ENCODE measurements at places on chromosomes 13 and 19.

DNA sequence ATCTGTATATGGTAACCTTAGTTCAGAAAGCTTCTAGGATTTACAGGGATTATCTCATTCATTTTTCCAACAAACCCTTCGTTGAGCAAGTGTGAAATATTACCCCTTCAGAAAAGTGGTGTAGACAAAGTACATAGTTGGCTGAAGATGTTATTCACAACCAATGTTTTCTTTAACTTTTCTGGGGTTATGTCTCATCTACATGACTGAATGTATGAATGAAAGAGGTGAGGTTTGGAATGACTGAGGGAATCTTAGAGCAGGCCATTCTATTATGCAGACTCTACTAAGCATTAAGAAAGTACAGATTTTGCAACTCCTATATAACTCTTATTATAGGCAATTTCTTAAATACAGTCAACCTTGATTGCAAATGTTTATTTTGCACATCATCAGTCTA is 167.2 kb downstream of the NDFIP2 start:
- ATAC-seq: no peak

- ATAC-seq: no peak
Measured at GRCh38 chr19:31718898-31719297, 369.7 kb upstream of the TSHZ3 start.

- ATAC-seq: peak; percentile 67
Measured at GRCh38 chr19:44808463-44809371, at the start of gene BCAM. TSS of gene BCAM (plus strand) at chr19:44809103. CDS start at chr19:44809125, 22 bp downstream.

DNA sequence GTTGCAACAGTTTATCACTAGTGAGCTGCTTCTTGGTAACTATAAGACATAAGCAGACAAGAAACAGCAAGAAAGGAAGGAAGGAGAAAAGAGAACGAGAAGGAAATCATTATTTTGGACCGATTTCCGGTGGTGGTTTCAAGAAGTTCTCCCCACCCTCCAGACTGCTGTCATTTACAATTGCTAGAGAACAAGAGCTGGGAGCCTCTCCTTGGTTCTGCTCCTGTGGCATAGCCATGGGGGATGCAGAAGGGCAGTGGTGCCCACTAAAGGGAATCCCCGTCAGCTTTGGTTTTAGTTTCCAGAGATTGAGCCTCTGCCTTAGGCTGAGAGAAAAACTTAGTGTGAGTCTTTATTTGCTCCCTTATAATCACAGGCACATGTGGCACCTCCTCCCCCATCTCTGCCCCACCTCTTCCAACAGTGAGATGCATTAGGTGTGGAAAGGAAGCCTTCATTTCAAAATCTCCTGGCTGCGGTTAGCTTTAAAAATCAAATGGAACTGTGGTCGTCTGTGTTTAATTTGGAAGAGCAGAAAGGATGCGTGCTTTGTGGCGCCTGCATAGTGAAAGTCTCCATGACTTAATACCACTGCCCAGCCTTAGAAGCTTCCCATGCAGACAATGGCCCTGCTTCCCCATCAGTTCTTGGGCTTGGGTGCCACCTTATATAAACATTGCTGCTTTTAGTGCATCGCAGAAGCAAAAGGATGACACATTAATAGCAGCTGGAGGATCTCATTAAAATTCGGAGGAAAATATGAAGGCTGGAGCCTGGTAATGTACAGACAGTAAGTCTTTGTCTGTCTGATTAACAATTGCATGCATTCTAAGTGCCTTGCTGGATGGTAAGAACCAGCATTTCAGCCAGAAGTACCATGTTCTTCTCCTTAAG is 25.0 kb downstream of the LRCH1 start:
- no peak for ATAC-seq

DNA sequence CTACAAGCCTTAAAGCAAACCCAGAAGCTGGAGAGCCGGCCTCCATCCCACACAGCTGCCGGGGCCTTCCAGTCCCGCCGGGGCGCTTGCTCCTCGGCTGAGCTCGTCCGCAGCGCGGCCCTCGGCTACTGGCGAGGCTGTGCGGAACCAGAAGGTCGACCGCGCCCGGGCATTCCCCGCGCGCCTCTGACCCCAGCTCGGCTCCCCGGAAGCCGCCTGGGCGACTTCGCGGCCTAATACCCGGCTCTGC is 863 bp downstream of the ANKRD10 start:
- no peak for ATAC-seq

DNA sequence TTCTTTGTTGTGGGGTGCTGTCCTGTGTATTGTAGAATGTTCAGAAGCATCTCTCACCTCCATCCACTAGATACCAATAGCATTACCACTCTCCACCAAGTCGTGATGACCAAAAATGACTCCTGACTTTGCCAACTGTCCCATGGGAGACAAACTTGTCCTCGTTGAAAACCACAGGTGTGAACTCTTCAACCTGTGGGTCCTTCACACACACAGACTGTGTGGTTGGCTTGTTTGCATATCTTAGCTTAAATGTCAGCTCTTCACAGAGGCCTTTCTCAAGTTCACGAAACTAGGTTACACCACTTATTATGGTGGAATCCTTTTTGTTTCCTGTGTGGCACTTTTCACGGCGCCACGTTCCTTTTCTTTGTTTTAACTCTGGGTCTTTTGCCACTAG is 6.8 kb downstream of the GPC5 start:
- no peak for ATAC-seq

DNA sequence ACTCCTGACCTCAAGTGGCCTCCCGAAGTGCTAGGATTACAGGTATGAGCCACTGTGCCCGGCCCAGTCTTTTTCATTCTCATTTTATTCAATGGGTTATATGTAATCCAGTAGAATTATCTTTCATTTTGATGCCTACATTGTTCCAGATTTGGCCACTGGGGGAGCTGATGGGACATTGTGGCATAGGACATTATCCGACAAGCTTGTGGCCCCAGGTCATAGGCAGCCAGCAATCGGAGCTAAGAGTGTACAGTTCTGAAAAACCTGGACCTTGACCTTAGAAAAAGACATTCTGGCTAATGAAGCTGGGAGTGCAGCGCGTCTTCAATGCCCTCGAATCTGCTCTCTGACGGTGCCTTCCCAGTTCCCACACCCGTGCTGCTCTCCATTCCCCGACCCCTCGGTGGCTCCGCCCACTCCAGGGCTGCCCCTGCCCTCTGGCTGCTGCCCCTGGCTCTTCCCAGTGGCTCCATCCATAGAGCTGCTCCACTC is 108.7 kb downstream of the TEX29 start:
- ATAC-seq: no peak

GRCh38 chr13:59846845-59847620 is 316.7 kb downstream of the DIAPH3 start:
- ATAC-seq: no peak

DNA sequence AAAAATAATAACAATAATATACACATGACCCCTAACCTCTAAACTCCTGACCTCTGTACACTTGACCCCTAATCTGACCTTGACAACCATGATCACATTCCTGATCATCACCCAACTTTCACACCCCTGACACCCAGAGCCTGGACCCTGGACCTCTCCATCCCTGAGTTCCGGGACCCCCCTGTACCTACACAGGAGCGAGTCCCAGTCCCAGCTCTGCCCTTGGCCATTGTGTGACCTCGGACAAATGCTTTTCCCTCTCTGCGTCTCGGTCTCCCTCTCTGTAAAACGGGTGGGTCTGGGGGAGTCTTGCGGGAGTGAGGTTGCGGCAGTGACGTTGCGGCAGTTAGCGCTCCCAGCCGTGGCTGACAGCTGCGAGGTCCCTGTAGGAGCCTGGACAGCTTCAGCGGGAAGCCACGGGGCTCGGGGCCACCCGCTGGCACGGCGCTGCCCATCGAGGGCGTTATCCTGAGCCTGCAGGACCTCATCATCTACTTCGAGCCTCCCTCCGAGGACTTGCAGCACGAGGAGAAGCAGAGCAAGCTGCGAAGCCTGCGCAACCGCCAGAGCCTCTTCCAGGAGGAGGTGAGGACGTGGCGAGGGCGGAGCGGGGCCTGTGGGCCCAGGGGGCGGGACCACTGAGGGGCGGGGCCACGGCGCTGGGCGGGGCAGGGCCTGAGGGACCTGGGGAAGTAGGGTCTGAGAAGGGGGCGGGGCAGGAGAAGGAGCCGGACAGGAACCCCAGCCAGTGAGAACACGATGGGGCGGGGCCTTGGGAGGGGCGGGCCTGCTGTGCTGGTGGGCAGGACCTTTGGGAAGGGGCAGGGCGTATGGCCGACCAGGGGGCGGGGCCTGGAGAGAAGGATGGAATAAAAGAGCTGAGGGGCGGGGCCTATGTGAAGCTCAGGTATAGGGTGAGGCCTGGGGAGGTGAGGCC is 19.2 kb downstream of the RYR1 start:
- peak; percentile 49 for ATAC-seq

DNA sequence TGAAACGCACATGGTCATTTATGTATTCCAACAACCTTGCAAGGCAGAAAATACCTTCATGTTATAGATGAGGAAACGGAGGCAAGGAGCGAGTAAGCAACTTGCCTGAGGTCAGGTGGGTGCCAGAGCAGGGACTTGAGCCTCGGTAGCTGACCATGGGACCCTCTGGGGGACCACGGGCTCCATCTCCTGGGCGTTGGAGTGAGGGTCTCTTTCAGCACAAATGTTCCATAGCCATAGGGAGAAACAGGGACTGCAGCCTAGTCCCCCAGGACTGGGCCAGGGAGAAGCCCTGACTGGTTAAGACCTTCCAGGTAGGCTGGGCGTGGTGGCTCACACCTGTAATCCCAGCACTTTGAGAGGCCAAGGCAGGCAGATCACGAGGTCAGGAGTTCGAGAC is 38.4 kb upstream of the ADGRE5 start:
- no peak for ATAC-seq

- no peak for ATAC-seq
Measured at GRCh38 chr13:113184568-113185440, 23.7 kb downstream of the PCID2 start.

DNA sequence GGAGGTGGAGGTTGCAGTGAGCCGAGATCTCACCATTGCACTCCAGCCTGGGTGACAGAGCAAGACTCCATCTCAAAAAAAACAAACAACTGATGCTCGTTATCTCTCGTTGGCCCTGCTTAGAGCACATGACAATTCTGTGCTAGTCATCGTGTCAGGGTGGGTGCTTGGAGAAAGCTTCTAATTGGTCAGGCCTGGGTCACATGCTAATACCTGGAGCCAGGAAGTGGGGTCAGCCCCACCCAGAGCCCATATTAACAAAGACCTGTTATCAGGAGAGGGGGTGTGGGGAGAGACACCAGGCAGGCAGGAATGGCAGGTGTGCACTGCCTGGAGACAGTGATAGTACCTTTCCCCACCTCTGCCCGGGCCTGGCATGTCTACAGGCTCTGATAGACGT is 84.9 kb downstream of the DPF1 start:
- ATAC-seq: no peak

- no peak for ATAC-seq
Measured at GRCh38 chr19:44232867-44233266, 20.5 kb downstream of the ZNF227 start.

GRCh38 chr13:52711286-52711685 is 28.3 kb downstream of the CNMD start:
- ATAC-seq: no peak

- no peak for ATAC-seq
Measured at GRCh38 chr19:4322942-4323665, 15.5 kb downstream of the STAP2 start.

DNA sequence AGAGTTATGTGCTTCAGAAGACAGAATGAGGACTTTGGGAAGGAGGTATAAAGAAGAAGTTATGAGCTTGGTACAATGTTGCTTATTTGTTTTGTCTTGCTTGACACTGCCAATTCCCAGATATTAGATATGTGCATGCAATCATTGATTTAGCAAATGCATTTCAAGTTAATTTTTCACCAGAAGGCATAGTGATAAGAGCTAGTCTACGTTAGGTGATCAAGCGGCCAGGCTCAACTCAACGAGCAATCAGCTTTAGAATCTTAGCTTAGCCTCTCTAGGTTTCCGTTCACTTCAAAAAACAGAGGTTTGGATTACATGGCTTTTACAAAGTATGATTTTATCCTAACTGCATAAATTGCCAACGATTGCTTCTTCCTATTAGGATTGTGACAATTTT is 81.6 kb upstream of the POSTN start:
- no peak for ATAC-seq

GRCh38 chr19:14113762-14114414 is 3.7 kb downstream of the PRKACA start:
- no peak for ATAC-seq

All from motor neuron (in vitro differentiated cells).